Smooth muscle cell of the brain vasculature (primary cell): ENCODE measurements at places on chromosomes 12 and 14.

DNA sequence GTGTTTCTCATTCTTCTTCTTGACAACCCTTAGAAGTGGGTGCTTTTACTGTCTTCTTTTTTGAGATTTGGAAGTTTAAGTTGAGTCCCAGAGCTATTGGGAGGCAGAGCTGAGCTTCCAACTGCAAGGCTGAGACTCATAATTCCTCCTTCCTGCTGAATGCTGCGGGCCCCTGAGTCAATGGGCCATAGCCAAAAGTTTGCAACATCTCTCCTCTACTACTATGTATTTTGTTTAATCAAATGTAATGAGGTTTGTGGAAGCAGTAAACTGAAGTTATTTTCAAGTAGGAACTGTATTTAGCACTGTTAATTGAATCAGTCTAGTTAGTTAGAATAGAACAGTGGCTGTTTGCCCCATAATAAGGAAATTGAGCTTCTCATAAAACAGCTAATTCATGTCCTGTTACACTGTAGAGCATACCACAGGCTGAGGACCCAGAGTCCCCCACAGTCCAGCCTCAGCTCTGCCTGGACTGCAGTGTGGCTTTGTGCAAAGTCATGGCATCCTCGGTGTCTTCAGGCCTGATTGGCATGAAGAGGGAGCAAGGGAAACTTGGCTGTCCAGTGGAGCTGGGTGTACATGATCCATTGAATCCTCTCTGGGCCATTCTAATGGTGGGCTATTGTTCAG is 631.7 kb downstream of the VRK1 start:
- no peak for DNase-seq

GRCh38 chr12:9319842-9320173 is 111.6 kb upstream of the PZP start:
- DNase-seq, result no peak

GRCh38 chr14:68952531-68953195 is 26.4 kb downstream of the ACTN1 start:
- no peak for DNase-seq

DNA sequence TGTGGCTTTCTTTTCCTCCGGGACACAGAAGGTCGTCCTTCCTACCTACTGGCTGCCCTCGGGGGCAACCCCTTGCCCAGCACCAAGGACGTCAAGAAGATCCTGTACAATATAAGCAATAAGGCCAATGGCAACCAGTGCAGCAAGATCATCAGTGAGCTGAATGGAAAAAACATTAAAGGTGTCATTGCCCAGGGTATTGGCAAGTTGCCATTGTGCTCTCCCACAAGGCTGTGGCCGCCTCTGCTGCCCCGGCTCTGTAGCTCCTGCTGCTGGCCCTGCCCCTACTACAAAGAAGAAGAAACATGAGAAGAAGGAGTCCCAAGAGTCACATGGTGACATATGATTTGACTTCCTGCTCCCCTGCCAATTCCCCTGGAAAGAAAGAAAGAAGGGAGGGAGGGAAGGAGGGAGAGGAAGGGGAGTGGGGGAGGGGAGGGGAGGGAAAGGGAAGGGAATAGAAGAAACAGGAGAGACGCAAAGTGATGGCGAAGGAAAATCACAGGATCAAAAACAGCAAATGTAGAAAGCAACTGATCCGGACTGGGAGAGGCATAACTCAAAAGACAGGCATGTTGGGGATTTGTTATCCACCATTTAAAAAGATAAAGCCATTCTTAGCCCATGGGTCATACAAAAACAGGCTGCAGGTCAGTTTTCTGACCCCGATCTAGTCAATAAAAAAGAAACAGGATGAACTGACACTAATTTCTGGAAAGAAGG is 61.3 kb upstream of the RESF1 start:
- no peak for DNase-seq

GRCh38 chr12:125533434-125534029 is 468.3 kb downstream of the AACS start:
- DNase-seq, result no peak

GRCh38 chr12:49933796-49934195 is 16.7 kb upstream of the AQP2 start:
- DNase-seq, result no peak

- no peak for DNase-seq
Observed at GRCh38 chr14:38705220-38705619, 397.8 kb downstream of the SEC23A start.

GRCh38 chr14:100035700-100036099 is 29.5 kb upstream of the EVL start:
- no peak for DNase-seq

GRCh38 chr14:92792885-92793284 is 1.2 kb upstream of the GOLGA5 start:
- no peak for DNase-seq
